ENCODE measurements at places on chromosomes 5 and 9.

- DNase-seq: no peak
These were observed 367.1 kb upstream of the RIOK2 start for GRCh38 chr5:97550164-97550563.

GRCh38 chr5:74576941-74577456 lies 63.5 kb downstream of the ENC1 start:
- DNase-seq: no peak

DNA sequence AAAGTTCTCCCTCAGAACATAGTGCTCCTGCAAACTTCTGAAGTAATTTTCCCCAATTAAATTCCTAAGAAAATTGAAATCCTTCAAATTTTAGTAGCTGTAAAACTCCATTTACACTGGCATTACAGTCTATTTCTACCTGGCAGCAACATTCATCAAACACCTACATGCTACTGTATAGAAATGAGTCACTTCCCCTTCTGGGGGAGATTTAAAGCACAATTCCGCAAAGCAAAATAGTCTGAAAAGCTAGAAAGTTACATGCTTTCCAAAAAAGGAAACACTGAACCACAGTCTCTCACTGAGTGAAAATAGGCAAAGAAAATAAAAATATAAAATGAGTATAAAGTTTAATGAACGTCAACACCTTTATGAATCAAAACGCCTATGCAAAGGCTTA lies 43.3 kb downstream of the MCTP1 start:
- no peak for DNase-seq

DNA sequence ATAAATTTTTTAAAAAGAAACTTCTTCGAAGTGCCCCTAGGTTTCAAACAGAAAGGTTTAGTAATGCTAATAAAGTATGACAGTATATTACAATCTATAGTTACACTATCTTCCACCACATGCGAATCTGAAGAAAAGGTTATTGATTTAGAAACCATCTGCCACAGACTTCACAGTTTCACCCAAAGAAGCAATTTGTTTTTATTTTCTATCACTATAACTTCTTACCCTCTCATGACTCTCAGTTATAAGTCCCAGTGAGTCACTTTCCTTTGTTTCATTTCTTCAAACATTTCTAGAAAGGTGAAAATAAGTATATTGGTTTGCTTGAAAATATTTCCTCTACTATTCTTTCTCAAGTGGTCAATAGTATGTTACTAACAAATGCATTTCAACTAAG lies 93.6 kb downstream of the MCTP1 start:
- DNase-seq: no peak

DNA sequence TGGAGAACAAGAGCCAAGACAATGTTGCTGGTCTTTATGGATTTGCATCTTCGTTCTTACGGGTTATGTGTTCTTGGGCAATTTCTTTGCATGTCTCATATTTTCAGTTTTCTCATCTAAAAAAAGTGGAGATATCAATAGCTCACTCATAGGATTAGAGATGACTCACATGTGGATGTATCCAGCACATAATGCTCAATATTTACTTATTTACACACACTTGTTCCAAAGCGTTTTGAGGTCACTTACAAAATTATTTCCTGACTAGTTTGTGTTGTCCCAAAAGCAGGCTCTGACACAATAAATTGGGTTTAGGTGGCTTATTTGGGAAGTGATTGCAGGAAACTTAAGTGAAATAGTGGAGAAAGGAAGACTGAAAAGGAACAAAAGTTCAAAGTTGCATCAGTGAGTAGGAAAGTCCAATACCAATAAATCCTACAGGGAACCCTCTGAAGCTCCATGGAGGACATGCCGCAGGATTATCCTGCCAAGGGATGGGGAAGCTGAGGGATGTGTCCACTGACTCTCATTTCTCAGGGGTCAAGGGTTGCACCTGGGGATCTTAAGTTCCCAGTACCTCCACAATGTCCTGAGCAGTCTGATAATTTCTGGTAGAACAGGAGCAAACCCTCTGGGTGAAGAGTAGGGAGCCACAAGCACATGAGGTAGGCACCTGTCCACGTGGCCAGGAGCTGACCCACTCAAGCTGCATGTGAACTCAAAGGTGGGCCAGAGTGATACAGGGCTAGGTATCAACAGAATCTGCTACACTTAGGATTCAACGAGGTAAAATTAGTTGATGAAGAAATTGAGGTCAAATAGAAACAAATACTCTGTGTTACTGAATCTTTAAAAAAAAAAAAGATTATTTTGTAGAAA lies 37.4 kb upstream of the SLC44A1 start:
- DNase-seq: no peak

GRCh38 chr9:96245399-96245798 lies 56.6 kb downstream of the HSD17B3 start:
- DNase-seq: no peak

DNA sequence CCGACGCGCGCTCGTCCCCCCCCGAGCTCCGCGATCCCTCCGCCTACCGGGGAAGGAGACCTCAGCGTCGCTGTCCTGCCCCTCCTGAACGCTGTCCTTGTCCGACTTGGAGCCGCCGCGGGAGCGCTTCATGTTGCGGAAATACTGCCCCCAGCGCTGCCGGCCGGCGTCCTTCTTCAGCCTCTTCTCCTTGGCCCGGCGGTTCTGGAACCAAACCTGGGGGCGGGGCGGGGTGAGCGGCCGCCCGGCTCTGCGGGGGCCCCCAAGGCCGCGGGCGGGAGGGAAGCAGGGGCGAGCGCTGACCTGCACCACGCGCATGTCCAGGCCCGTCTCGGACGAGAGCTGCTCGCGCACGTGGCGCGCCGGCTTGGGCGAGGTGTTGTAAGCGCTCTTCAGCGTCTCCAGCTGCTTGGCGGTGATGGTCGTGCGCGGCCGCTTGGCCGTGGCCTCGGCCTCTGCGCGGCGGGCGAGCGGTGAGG lies 6.3 kb downstream of the LHX3 start:
- no peak for DNase-seq

DNA sequence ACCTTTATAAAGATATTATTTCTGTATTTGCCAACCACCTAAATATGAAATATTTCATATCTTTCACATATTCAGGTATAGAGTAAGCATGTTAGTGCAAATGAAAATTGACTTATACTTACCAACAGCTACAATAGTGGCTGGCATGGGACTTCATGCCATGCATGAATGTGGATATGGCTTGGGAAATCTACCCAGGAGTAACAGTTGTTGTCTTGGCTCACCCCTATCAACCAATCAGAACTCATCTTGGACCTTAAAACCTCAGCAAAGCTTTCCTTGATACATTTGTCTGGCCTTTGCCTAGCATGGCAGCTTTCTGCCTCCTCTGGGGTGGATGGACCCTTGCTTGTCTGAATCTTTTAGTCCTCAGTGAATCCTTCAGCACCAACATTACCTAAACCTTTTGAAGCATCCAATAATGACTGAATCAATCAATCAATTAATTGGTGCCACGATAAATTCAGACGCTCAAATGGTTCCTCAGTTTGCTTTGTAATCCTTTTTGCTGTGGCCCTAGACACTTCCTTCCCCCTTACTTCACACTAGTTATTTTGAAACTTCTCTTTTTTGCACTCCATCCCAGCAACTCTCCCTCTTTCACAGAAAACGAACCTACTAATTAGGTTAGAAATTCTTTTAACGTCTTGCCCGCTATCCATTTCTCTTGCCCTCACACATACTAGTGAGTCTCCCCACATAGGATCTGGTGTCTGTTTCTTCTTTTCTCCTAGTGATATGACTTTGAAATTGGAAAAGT lies 132.3 kb upstream of the ZNF608 start:
- DNase-seq: no peak

DNA sequence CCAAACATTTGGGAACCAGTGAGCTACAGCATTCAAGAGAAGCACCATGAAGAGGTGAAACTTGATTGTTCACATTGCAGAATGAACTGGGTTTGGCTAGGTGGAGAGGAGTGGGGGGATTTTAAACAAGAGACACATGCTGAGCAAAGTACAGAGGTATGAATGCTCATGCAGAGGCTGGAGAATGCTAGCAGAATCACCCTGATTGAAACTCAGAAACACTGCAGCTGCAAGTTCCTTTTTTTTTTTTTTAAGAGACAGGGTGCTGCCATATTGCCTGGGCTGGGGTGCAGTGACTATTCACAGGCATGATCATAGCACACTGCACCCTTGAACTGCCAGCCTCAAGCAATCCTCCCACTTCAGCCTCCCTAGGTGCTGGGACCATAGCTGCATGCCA lies 35.1 kb downstream of the DENND1A start:
- no peak for DNase-seq

- DNase-seq: no peak
These were observed 227.4 kb downstream of the NFIB start for GRCh38 chr9:14086495-14086894.

- DNase-seq: no peak
These were observed 48.6 kb downstream of the FAM240B start for GRCh38 chr9:38671372-38671731.

- DNase-seq: no peak
These were observed 65.1 kb downstream of the MACROH2A1 start for GRCh38 chr5:135333732-135334515.

- DNase-seq: no peak
These were observed 196.9 kb downstream of the MAST4 start for GRCh38 chr5:66793049-66793448.

DNA sequence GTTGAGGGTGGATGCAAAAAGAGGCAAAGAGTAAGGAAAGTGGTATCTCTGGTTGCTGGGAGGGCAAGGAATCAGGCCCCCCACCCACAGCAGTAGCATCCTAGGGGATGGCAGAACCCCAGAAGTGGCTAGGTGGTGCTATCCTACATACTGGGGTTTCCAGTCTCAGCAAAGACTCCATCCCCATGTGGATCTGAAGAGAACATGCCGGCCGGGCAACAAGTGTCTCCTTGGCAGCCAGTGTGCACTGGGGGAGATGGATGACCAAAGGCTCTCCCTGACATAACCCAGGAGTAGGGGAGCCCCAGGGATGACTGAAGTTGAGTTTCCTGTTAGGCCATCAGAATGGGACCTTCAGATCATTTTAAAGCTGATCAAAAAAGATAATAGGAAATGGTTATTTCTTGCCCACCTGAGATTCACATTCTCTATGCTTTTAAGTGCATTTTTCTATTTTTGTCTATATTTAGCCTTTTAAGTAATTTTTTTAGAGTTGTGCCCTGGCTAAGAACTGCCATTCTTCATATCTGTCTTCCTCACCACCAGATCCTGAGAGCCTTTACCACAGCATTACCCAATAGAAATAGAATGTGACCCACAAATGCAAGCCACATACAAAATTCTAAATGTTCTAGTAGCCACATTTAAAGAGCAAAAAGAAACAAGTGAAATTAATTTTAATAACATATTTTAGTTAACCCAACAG lies 78.7 kb upstream of the SMIM23 start:
- no peak for DNase-seq

Data from central memory CD8-positive, alpha-beta T cell (primary cell).